ENCODE measurements at places on chromosomes 3 and 15.

GRCh38 chr3:13501056-13501455, 20.9 kb downstream of the HDAC11 start:
- peaks cover 3% of the 10 kb centered on the region for H3K4me1 ChIP-seq
- no peak overlapping the region for H3K4me3 ChIP-seq
- peaks cover 3% of the 10 kb centered on the region for H3K36me3 ChIP-seq
- peaks cover 13% of the 10 kb centered on the region for H3K27me3 ChIP-seq
- no peak overlapping the region for H3K27ac ChIP-seq

- H3K36me3 ChIP-seq = no peaks in the 10 kb centered on the region
- H3K4me3 ChIP-seq = no peak overlapping the region
- H3K27ac ChIP-seq = peak overlapping the region; percentile 61
- H3K4me1 ChIP-seq = peaks cover 34% of the 10 kb centered on the region
- H3K27me3 ChIP-seq = peaks cover 19% of the 10 kb centered on the region
Observed at GRCh38 chr3:45773714-45774449, 22.5 kb downstream of the SLC6A20 start.

GRCh38 chr15:41996921-41997592, 23.8 kb downstream of the PLA2G4E start:
- DNase-seq = no peak
- H3K27me3 ChIP-seq = peaks cover 4% of the 10 kb centered on the region
- H3K36me3 ChIP-seq = no peaks in the 10 kb centered on the region
- H3K27ac ChIP-seq = no peak overlapping the region

DNA sequence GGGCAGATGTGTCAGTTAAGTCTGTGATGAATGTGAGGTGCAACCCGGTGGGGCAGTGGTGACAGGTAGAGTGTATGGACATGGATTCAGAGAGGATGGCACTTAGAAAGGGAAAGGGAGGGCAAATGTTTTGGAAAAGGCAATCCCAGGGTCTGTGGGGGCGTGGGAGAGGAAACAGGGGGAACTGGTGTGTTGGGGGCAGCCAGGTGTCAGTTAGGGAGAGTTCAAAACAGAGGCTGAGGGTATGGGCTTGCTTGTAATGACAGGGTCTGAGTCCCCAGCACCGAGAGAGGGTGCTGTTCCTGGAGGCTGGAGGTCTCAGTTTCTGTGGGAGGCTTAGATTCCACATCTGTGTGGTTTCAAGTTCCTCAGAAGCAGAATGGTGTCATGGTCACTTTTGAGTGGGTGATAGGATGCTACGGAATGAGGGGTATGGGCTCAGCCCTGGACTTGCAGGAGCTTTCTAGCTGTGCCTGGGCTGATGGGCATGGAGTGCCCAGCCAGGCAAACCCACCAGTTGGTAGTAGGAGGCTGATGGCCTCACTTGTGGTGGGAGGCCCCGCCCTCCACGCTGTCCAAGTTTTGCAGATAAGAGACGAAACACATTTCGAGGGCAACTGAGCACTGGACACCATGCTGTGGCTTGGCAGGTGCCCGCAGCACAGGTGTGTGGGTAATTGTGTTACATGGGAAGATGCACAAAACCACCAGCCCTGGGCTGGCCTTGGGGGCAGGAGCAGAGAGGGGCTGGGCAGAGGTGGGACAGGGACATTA, 209.4 kb downstream of the RPLP1 start:
- H3K27me3 ChIP-seq = peaks cover 11% of the 10 kb centered on the region

DNA sequence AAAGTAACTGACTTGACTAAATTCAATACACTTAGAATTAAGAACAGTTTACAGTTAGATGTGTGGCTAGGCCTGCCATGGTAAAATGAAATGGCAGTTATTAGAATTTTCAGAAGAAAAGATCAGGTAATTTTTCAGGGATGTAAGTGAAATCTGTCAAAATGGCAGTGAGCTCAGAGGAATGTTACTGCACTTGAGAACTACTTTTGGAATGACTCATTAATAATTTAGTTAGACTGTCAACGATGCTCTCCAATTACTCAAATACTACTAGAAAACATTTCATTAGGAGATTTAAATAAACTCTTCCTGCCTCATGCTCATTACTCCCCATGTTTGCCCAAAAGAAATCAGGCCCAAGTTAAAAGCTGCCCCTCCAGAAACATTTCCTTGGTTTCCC, 84.4 kb downstream of the RFTN1 start:
- H3K4me1 ChIP-seq = no peaks in the 10 kb centered on the region
- DNase-seq = no peak
- H3K27ac ChIP-seq = no peak overlapping the region
- no peak overlapping the region for H3K4me3 ChIP-seq

DNA sequence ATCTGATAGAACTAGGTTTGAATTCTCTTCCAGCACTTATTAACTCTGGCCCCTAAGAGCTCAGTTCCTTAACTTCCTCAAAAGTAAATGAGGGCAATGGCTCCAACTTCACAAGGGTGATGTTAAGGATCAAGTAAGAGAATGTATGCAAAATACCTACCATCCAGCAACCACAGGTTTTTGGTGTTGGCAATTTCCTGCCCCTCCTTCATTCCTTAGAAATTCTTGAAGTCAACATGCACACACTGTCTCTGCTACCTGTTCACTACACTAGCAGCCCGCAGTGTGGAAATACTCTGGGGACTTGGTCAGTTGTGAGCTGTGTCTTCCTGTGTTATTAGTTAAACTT, 5.0 kb downstream of the ZBED2 start:
- no peak overlapping the region for H3K27ac ChIP-seq
- no peak for DNase-seq
- H3K36me3 ChIP-seq = no peaks in the 10 kb centered on the region
- H3K4me1 ChIP-seq = no peaks in the 10 kb centered on the region

- H3K36me3 ChIP-seq = no peaks in the 10 kb centered on the region
- no peak overlapping the region for H3K27ac ChIP-seq
- DNase-seq = no peak
- H3K4me1 ChIP-seq = peaks cover 3% of the 10 kb centered on the region
- H3K27me3 ChIP-seq = no peaks in the 10 kb centered on the region
Observed at GRCh38 chr15:50128266-50128665, 9.2 kb upstream of the ATP8B4 start.

DNA sequence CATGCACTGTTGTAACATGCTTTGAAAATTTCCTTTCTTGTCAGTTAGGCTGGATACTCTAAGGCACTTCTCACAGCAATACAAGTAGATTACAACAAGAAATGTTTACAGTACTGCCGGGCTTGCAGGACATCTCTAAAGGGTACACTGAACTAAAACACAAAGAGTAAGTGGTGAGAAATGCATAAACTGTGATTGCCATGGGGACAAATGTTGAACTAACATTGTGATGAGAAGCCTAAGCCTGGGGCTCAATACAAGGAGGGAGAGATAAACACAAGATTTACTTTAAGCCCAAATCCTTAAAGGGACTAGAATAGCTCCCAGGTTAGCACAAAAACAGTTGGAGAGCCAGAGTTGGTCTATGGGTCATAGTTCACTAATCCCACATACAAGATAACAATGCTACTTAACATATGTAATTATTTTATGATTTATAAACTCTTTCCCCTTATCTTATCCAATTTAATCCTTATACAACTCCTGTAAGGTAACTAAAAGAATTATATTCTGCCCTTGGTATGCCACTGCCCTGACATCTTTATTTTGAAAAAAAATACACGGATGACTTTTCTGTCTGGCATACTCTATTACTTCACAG, 126.9 kb downstream of the THRB start:
- no peaks in the 10 kb centered on the region for H3K36me3 ChIP-seq
- no peaks in the 10 kb centered on the region for H3K27me3 ChIP-seq
- DNase-seq = no peak
- H3K27ac ChIP-seq = no peak overlapping the region
- no peaks in the 10 kb centered on the region for H3K4me1 ChIP-seq

All from endothelial cell (in vitro differentiated cells).